H1 (cell line): ENCODE measurements at places on chromosomes 1 and 21.

- DNase-seq = no peak
Observed at GRCh38 chr21:31287201-31287600, 56.9 kb downstream of the TIAM1 start.

DNA sequence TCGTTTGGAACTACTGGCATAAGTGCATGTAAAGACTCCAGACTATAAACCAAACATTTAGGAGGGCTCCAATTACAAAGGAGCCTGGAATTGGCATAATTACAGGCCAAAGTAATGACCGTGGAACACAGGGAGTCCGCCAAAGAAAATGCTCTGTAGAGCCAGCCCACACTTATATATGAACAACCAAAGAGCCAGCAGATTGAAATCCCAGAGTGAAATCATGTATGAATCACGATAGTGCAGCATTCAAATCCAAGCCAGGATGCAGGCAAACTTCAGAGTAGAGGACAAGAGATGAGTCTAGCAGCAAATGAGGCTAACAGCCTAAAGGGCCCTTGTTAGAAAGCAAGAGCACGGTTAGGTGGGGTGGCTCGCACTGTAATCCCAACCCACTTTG is 13.1 kb downstream of the VPS26C start:
- DNase-seq = no peak

DNA sequence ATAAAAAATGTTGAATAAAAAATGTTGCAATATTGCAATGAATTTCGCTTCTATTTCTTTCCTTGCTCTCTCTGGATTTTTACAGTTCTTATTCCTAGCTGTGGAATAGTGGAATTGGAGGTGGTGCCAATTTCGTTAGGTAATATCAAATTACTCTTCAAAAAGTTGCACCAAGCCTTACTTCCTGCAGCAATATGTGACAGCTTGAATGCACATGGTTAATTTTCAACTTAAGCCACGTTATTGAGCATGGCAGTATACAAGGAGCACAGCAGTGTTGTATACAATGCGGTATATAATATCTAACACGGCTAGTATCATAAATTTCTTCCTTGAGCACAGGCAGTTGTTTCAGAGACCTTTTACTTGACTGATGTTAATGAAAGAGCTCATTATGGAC is 152.5 kb downstream of the NOS1AP start:
- no peak for DNase-seq

DNA sequence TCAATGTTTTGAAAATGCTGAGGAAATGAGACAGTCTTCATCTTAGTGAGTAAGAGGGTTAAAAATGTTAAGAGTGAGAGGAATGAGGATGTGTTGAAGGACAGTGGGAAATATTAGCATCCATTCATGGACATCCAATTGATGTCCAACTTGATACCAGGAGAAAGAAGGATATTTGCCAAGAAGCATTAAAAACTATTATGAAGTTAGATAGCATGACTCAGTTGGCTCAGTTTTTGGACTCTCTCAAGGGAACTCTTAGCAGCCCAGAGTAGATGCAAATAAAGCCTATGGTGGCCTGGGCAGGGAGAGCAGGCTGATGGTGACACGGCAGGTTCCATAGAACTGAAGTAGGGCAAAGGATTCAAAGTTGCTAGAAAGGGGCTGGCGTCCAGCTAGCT is 171.0 kb downstream of the ZZZ3 start:
- DNase-seq = no peak

- no peak for DNase-seq
Observed at GRCh38 chr21:25385911-25386474, 221.3 kb downstream of the MRPL39 start.

DNA sequence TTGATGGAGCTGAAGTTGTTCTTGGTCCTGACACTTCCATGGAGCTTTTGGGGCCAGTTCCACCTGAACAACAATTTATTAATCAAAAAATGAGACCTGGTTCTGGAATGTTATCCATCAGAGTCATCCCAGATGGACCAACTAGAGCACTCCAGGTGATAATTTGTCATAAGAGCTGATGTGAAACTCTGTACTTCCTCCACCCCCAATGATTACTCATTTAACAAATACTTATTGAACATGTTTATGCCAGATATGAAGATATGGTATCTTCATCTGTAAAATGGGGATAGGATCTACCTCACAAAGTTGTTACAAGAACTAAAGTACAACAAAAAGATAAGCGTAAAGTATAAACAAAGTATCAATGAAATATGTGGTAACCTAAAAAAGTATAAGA is 153.2 kb downstream of the VPS13D start:
- no peak for DNase-seq

DNA sequence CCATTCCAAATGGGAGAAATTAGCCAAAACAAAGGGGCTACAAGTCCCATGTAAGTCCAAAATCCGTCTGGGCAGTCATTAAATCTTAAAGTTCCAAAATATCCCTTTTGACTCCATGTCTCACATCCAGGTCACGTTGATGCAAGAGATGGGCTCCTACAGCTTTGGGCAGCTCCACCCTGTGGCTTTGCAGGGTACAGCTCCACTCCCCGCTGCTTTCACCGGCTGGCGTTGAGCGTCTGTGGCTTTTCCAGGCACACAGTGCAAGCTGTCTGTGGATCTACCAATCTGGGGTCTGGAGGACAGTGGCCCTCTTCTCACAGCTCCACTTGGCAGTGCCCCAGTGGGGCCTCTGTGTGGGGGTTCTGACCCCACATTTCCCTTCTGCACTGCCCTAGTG is 130.2 kb downstream of the TPR start:
- no peak for DNase-seq

GRCh38 chr1:209772126-209772525 is 12.2 kb downstream of the C1orf74 start:
- no peak for DNase-seq

DNA sequence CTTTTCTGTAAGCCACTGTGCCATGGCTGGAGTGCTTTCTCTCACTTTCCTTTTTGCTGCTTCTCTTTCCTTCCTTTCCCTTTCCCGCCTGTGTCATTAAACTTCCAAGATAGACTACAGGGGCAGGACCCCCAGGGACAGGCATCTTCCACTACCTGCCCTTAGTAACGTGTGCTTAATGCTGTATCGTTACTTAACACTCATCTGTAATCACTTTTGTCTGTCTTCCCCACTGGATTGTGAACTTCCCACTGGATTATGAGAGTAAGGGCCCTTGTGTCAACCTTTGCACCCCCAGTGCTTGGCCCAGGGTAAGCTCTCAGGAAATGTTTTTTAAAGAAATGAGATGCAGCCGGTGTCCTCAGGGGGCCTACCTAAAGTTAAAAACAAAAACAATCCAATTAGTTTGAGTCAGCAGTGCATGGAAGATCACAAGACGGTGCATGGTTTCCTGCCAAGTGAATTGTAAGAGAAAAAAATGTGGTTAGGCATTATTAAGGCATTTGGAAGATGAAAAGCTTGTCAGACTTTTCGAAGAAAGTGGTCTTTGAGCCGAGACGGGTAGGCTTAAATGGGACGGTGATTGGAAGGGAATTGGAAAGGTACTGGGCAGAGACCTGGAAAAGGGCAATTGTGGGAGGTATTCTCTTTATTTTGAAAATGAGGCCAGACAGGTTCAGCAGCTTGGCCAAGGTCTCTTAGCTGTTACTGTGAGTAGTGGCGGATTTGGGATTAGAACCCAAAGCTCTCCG is 958 bp downstream of the LYPLAL1 start:
- DNase-seq = no peak

- DNase-seq = no peak
Observed at GRCh38 chr1:21052034-21052433, 124.7 kb downstream of the EIF4G3 start.

- DNase-seq = no peak
Observed at GRCh38 chr1:156885880-156886355, 7.6 kb upstream of the PEAR1 start.

GRCh38 chr21:21439761-21440160 is 441.6 kb downstream of the NCAM2 start:
- no peak for DNase-seq

DNA sequence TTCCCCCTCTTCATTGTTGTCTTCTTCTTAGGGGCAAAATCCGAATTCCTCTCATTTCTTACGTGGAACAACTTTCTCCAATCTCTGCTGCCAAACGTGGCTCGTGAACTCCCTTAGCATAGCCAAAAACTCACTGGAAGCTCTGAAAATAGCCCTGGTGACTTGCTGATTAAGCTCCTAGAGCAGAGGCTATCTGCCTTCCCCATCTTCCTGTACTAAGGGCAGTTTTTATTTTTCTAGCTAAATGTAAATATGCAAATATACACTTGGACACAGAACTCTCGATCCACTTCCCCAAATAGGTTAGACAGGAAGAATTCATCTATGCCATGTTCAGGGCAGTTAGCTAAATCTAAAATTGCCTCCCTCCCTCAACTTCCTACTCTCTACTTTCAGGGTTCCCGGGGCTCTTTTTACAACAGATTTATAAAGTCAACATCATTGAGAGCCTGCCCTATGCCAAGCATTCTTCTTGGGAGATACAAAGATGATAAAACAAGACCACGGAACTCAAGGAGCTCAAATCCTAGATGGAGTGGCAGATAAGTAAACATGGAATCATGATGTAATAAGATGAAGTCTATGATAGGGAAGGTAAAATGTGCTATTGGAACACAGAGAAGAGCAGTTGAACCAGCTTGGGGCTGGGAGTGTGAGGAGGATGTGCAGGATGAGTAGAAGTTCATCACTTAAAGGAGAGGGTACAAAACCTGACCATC is 59.4 kb upstream of the FMOD start:
- DNase-seq = no peak

GRCh38 chr21:30917557-30917956 is 36.2 kb upstream of the KRTAP11-1 start:
- no peak for DNase-seq

GRCh38 chr1:67570486-67571143 is 114.4 kb upstream of the GADD45A start:
- no peak for DNase-seq

- DNase-seq = peak; percentile 65
Observed at GRCh38 chr21:36980280-36981048, 14.0 kb upstream of the HLCS start.

- DNase-seq = no peak
Observed at GRCh38 chr1:167120899-167121298, 27.0 kb downstream of the STYXL2 start.

DNA sequence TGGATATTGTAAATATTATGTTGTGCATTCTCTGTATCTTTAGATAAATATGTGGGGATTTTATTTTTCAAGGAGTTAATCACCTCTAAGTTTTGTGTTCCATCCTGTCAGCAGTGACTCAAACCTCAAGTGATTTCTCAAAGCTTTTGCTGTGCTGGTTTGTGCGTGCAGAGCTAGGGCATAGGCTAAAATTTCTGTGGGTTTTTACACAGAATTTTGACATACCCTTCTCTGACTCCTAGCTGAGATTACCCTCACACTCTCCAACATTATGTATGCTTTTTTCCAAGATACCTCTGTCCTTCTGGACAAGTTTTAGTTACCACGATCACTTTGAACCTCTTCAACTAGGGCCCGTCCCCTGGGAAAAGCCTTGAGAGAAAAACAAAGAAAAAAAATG is 384.9 kb downstream of the NCAM2 start:
- no peak for DNase-seq

GRCh38 chr1:180622658-180623508 is 8.9 kb upstream of the XPR1 start:
- no peak for DNase-seq

DNA sequence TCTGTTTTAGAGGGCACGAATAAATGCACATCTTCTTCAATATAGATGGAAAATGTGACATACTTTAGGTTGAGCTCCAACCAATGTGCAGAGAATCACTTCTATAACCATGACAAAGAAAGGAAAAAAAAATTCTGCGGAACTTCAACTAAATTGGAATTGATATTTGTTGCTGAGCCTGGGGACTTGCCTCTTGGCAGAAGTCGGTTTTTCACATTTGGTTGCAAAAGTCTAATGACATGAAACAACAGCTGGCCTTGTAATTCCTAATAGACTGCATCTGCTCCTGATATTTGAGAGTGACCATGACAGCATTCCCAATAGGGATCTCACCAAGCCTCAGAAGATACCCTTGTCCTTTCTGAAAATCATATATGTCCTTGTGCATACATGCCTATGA is 112.8 kb downstream of the PRRX1 start:
- DNase-seq = no peak

GRCh38 chr1:65207317-65207716 is 59.3 kb downstream of the AK4 start:
- DNase-seq = no peak

DNA sequence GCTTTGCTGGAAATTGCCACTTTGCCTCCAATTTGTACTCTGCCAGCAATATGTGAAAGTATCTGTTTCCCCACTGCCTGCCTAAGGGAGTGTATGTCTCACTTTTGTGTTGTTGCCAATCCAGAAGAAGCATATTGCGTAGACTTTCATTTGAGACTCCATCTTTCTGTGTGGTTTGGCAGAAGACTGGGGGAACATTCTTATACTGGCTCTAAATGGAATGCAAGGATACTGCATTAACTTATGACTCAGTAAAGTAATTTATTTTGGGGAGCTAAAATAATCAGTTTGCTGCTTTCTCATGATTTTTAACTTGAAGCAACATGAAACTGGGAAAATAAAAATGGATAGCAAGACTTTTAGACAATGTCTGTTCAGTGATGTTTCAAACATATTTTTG is 107.7 kb upstream of the TMPRSS2 start:
- no peak for DNase-seq

GRCh38 chr21:33449616-33450015 is 30.2 kb downstream of the TMEM50B start:
- DNase-seq = no peak

DNA sequence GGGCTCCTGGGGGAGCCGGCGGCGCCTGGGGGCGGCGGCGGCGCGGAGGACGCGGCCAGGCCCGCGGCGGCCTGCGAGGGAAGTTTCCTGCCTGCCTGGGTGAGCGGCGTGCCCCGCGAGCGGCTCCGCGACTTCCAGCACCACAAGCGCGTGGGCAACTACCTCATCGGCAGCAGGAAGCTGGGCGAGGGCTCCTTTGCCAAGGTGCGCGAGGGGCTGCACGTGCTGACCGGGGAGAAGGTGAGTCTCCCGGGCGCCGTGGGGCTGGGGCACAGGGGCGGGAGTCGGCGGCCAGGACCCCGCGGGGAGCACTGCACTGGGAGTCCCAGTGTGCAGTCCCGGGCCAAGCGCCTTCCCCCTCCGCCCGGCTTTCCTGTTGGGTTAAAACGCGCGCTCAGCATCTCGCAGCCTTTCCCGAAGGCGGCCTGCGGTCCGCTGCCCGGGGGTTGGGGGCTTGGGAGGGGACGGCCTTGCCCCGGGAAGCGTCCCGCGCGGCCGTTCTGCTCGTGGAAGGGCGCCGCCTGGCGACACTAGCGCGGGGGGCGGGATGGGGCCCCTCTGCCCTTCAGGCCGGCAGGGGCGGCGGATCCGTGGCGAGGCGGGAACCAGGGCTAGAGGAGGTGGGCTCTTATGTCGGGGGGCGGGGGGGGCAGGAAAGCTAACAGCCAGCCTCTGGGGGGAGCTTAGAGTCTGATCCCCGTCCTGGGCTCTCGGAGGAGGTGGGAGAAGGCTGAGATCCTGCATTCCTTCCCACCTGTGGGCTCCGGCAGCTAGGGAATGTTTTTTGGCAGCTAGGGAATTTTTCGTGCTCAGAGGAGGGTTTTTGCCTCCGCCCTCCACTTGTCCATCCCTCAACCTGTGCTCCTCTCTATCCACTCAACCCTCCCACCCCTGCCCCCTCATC is 1.1 kb downstream of the HUNK start:
- peak; percentile 89 for DNase-seq

- DNase-seq = no peak
Observed at GRCh38 chr1:153882296-153882912, 40.4 kb downstream of the GATAD2B start.
